ENCODE measurements at places on chromosomes 5 and 9.

DNA sequence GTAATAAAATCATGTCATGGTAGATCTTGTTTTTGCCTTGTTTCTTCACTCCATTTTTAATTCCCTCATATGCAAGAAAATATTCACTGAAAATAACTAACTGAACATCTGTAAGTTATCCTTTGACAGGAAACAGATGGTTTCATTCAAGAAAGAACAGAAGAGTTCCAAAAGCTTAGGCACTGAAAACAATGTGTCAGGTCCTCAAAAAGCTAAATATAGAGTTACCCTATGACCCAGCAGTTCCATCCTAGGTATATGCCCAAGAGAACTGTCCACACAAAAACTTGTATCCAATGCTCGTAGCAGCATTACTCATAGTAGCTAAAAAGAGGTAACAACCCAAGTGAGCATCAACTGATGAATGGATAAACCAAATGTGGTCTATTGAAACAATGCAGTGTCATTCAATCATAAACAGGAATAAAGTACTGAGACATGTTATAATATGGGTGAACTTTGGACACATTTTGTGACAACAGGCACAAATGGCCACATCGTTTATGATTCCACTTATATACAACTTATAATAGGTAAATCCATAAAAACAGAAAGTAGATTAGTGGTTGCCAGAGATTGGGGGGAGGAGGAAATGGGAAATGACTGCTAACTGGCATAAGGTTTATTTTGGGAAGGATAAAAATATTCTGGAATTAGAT lies 231.0 kb downstream of the FRMD3 start:
- no peak for DNase-seq

- no peak for DNase-seq
Measured at GRCh38 chr5:174725991-174726601, 1.7 kb downstream of the MSX2 start.

DNA sequence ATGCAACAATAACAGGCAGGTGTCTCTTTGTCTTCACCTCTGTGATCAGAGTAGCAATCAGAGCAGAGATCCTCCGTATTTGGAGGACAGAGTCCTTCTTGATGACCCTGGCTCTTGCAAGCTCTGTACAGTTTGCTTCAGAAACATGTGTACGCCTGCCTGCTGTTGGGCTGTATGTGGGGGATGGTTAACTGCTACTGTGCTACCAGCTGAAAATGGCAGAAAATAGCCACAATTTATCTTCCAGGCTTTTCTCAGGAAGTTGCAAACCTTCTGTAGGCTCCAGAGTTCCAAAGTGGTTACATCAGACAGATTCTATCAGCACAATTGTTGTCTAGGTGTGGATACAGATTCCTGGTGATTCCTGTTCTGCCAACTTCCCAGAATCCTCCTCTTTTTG lies 35.5 kb downstream of the DDX46 start:
- DNase-seq, result no peak

DNA sequence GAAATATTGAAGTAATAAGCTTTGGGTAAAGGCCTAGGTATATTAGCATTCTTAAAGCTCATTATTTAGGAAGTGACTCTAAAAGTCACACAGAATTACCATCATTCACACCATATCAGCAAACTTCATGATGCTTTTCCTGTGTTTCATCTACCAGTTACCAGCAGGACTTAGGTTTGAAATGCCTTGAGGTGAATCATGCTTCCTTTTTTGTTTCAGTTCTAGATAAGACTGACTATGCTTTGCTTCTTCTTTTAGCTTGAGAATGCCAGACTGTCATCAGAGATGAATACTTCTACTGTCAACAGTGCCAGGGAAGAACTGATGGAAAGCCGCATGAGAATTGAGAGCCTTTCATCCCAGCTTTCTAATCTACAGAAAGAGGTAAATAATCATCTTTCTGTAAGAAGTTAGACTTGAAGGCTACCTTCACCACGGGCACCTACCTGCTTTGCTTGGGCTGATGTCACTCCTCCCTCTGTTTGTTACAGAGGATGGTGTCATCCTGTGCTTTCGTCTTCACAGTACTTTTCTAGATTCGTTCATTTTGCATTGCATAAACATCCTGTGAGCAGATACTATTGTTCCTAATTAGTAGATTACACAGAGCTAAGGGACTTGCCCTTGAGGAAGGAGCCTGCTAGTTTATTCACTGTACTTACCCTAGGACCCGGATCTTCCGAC lies 34.7 kb downstream of the LMNB1 start:
- DNase-seq, result no peak

DNA sequence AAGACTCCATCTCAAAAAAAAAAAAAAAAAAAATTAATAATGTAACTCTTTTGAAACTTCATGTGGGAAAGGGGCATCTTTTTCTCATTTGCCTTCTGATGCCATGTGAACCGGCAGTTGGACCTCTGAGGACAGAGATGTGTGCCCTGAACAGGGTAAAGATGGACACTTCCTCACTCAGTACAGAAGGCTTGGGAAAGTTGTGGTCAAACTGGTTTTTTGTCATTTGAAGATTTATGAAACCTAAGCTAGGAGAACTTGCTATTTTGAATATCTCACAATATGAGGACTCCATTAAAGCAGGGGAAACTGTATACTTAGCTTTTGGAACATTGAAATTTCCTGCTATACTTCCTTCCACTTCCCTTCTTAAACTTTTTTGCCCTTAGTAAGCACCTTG lies 147.5 kb upstream of the ALDH1B1 start:
- DNase-seq, result no peak

DNA sequence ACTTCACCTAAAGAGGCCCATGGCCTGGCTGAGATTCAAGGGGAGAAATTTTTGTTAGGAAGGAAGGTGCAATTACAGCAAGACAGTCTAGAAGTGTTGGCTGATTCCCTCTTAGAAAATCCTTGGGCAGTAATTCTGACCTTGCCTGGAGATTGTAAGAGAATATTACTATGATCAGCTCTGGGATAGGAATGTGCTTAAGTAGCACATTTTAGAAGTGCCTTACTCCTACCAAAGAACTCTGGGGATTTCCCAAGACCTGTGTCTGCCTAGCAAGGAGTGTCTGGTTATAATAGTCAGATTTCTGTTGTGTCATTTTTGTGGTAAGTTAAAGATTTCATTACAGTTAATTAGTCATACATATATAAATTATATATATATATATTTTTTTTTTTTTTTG lies 52.3 kb downstream of the NLN start:
- peak; percentile 82 for DNase-seq

GRCh38 chr5:118486647-118487225 lies 501.6 kb downstream of the DTWD2 start:
- no peak for DNase-seq

GRCh38 chr5:74946471-74946870 lies 80.3 kb upstream of the FAM169A start:
- DNase-seq, result no peak

DNA sequence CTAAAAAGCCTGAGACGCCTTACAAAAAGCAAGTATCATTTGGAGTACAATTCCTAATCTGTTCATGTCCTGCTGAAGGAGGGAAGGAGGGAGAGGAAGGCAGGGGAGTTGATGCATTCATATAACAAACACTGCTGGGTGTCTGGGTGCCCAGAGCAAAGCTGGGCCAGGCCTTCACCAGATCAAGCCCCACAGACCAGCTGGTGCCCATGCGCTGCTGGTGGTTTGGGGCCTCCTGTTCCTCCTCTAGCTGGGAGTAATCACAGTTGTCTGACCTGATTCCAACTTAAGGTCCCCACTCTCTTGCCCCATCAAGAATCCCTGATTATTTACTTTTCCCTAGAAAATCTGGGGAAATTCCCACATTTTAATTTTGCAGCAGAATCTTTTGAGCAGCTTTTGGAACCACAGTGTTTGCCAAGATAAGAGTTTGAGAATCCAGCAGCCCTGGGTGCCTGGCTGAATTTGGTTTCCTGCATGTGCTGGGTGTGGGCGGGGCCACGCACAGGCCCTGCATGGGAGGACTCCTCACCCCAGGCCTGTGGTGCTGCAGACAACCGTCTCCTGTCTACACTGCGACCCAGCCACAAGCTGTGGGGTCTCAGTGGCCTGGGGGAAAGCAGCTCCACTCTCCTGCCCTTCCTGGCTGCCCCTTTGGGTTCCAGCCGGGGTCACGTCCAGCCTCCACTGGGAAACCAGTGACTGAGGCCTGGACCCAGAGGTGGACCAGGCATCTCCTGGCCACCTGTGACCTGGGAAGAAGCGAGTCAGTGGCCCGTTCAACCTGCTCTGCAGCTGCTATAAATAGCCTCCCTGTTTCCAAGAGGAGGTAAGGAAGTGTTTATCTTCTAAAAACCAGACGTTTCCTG lies 47.5 kb downstream of the NEURL1B start:
- no peak for DNase-seq

GRCh38 chr5:122172207-122172606 lies 42.9 kb downstream of the ZNF474 start:
- DNase-seq, result no peak

DNA sequence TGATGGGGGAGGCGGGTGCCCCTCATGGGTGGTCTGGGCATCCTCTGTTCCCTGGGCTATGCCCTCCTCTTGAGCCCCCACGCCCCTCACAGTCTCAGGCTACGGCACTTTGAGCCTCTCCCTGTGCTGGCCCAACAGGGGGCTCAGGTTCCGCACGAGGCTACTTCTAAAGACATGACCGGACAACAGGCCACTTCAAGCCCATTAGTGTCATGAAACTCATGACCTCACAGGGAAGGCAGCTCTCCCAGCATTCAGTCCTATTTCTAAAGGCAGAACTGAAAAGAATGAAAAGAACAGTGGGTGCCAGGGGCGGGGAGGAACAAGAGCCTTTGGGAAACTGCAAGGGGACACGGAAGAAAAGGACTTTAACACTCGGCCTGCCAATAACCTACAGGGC lies 45.0 kb downstream of the COL23A1 start:
- no peak for DNase-seq

DNA sequence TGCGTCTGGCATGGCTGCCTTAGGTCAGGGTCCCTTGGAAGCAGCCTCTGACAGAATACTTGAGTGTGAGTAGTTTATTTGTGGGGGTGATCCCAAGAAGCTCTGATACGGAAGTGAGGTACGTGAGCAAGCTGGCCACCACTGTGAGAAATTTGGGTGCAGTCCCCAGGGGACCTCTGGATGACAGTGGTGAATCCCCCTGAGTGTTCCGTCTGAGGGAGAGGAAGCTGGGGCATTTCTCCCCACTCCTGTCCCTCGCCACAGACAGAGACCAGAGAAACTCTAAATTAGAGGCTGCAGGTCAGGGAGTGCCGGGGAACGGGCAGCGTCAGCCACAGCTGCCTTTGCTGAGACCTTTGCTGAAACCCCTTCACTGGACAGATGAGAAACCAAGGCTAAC lies 155.9 kb upstream of the COL5A1 start:
- no peak for DNase-seq

- no peak for DNase-seq
Measured at GRCh38 chr9:69997524-69997923, 46.1 kb upstream of the MAMDC2 start.

DNA sequence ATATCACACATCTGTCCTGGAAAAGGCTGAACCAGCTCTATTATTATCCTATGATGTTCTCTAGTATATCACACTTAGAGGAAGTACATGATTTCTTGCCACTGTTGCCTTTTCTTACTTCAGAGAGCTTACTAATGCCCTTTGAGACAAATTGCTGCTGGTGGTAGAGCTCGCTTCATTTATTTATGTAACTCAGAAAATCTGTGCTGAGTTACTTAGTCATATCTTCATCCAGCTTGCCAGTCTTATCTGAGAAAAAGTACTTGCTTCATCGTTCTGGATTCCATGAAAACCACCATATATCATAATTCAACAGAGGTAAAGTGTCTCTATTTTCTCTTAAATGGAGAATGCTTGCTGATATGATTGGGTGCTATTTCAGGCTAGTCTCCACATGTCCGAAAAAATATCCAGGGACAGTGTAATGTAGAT lies 26.6 kb downstream of the PTPDC1 start:
- no peak for DNase-seq

- no peak for DNase-seq
Measured at GRCh38 chr9:118364266-118365106, 660.3 kb downstream of the TLR4 start.

- no peak for DNase-seq
Measured at GRCh38 chr5:17037751-17038150, 101.7 kb upstream of the MYO10 start.

DNA sequence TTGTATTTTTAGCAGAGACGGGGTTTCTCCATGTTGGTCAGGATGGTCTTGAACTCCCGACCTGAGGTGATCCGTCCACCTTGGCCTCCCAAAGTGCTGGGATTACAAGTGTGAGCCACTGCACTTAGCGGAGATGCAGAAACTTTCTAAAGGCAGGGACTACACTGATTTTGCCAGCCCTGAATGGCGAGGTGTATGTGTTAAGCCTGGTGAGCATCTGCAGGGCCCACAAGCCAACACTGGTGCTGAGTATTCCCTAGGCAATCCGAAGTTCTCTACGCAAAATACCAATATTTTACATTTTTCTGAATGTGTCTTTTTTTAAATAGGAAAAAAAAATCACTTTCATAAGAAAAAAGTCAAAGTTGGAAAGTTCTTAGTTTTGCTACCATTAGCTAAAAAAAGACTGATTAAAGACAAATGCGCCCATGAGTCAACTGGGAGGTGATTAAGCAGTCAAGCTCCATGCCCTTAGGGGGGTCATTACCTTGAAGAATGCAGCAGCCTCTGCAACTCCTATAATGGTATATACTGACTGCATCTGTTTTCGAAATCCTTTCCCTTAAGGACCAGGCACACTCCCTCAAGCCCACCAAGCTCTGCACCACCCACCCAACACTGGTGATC lies 502.8 kb downstream of the BNC2 start:
- no peak for DNase-seq

DNA sequence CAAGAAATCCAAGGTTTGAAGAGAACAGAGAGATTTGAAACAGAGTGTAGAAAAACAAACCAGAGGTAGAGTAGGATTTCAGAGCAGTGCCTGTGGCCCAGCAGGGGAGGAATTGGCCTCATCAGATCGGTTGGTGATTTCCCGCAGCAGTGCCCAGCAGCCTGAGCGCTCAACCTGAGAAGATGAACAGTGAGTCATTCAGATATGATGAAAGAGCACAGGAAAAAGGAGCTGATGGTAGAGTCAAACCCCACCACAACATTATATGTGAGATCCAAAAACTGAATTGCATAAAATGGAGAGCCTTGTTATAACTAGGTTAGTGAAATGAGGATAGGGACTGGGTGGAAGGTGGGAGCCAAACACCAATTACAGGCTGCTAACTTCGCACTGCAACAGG lies 248.9 kb downstream of the PIK3R1 start:
- DNase-seq, result no peak

Data from retinal pigment epithelial cell (primary cell).